ENCODE measurements at places on chromosomes 1 and 21. TPM values are rescaled to one million over a fixed set of nuclear protein-coding genes. Genes with fewer than 3 reads are reported as not detected.

DNA sequence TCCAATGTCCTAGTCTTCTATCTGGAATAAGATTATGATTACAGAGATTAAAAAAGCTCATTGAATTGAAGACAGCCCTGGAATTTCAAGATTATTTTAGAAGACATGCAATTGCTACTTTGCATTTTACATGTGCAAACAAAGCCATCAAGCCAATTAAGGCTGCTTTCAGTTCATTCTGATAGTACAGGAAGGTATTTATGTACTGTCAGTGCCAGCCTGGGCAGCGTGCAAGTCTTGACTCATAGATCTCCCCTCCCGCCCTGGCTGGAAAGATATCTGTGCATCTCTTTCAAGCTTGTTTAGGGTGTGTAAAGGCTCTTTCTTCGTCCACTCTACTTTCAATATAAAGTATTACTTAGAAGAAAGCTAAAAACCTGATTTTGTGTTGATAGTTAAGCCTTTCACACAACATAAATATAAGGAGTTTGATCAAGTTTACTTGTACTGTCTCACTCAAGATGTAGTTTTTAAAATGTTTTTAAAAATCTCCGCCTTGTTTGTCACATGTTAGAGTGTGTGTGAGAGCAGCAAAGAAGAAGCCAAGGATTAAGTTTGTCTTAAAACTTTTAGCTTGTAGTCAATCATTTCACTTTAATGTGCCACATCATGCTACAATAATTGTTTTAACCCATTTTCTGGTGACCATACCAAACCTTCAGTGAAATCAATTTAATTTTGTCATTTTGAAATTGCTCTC is 13.6 kb upstream of the LYPLAL1 start:
- DNase-seq = no peak

- no peak for DNase-seq
Measured at GRCh38 chr21:44397431-44398031, 44.1 kb downstream of the TRPM2 start.

GRCh38 chr1:95117207-95118066 is at the start of gene TLCD4:
Gene TLCD4, plus strand, starts transcription at chr1:95117355. Its CDS starts 26,547 bp downstream, at chr1:95143902.
- no peak for DNase-seq

DNA sequence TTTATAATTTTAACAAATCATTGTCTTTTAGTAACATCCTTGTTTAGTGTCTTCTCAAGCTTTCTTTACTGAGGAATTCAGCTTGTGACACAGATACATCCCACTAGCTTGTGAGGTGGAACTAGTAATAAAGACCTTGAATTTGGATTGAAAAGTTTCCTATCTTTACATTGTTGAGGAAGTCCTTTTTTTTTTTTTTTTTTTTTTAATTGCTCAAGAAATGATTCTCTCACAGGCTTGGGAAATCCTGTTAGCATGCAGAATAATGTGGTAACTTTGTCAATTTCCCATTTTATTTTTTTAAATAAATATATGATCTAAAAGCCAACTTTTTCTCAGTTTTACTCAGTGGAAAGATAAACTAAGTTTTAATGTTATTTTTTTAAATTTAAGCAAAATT is 15.8 kb downstream of the DENND2D start:
- DNase-seq = no peak

FGGY gene
- total RNA-seq = 3.2 TPM

SPATA45 gene
- total RNA-seq = not detected
